Ureter (tissue), 1 donor: ENCODE measurements at places on chromosomes 16 and 17. TPM values are rescaled to one million over a fixed set of nuclear protein-coding genes. Genes with fewer than 3 reads are reported as not detected.

The PYDC1 gene
- not detected for total RNA-seq

The TMEM235 gene
- not detected for total RNA-seq

The KRTAP17-1 gene
- not detected for total RNA-seq

- DNase-seq, result peak; percentile 68
Measured at GRCh38 chr17:75557075-75557851, 30.3 kb upstream of the MYO15B start.

- no peak for DNase-seq
Measured at GRCh38 chr16:19029980-19030379, 37.4 kb upstream of the COQ7 start.
